Stimulated activated CD4-positive, alpha-beta T cell treated with anti-CD3 and anti-CD28 coated beads, TNF-alpha, amount 100 ng/mL, for 1 hour (primary cell): ENCODE measurements at places on chromosomes 5 and 9.
A peak's percentile ranks its signal among the peaks of the same experiment; 100 is the strongest.

GRCh38 chr5:98954392-98955028 is 25.7 kb upstream of the CHD1 start:
- no peak for DNase-seq

DNA sequence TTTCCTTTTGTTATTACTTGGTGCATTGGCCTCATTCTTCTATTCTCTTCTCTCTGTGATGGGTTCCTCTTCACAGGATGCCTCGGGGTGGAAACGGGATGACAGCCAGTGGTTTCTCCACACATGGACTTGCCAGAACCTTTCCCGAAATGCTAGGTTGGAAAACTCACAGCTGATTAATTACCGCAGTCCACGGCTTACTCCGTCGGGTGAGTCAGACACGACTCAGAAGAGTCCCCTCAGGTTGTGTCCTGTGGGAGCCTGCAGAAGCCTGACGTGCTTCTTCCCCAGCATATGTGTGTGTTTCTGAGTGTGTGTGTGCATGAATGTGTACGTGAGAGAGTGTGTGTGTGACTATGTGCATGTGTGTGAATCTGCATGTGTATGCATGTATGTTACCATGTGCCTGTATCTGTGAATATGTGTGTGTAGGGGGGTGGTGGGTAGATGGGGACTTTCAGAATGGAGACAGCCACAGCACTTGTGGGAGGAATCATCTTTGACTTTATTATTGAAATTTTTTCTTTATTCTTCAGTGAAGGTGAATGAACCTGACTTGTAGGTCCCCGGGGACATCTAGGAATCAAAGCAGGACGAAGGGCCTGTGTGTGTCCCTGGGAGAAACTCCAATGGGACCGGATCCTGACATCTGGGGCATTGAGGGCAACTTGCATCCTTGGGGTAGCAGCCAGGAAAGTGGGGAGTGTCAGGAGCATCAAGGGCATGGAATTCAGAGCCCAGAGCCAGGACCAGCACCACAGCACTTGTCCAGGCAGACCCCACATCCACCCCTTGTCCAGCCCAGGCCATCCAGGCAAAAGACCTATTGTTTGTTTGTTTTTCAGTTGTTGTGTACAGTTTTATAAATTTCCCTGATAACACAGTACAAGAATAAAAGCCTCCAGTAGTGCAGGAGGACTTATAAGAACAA is 21.9 kb upstream of the MED10 start:
- DNase-seq, result no peak

- DNase-seq, result no peak
Observed at GRCh38 chr5:2196416-2196815, 313.7 kb upstream of the IRX4 start.

DNA sequence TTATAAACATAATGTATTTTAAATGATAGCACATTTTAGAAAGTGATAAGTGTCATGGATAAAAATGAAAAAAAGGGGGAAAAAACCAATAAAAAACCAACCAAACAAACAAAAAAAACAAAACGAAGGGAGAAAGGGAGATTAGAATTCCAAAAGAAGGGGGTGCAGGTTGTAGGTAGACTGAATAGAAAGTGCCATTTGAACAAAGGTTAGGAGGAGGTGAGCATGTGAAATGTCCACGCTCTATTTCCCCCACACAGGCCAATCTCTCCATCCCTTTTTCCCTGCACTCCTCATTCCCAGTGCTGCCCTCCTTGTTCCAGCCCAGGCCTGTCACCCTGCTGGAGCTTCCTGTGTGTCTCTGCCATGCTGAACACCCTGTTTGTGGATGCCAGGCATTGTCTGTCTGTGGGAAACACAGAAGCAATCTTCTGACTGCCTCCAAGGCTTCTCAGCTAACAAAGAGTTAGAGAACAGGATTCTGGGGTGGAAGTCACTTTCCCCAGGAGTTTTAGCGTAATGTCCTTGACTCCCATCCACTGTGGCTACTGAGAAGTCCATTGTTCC is 138.8 kb downstream of the ADAMTS16 start:
- no peak for DNase-seq

DNA sequence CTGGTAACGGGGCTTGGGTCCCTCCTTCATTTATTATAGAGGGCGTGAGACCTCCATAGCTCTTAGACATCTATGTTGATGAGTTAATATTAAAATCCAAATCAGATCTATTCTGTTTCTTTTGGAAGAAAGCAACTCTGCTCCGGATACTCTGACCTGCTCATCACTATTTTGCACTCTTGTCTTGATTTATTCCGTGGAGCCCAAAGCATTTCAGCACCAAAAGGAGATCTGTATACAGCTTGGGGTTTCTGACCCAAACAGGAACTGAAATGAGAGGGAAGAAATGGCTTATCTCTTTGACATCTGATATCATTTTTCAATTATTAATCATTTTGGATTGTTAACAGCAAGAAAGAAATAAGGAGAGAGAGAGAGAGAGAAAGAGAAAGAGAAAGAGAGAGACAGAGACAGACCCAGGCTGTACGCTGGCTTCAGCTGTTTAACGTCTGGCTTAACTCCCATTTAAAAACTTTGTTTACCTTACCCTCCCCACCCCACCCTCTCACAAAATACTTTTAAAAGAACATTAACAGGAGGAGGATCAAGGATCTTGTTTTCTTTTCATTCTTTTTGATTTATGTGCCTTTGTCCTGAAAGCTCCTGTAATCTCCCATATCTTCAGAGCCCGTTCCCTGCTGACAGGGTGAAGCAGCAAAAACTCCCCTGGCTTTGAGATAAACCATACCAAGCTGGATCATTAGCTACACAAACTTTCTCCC is 231.4 kb upstream of the TUT7 start:
- DNase-seq, result no peak

GRCh38 chr5:151454166-151454565 is 6.8 kb downstream of the SLC36A1 start:
- DNase-seq, result no peak

DNA sequence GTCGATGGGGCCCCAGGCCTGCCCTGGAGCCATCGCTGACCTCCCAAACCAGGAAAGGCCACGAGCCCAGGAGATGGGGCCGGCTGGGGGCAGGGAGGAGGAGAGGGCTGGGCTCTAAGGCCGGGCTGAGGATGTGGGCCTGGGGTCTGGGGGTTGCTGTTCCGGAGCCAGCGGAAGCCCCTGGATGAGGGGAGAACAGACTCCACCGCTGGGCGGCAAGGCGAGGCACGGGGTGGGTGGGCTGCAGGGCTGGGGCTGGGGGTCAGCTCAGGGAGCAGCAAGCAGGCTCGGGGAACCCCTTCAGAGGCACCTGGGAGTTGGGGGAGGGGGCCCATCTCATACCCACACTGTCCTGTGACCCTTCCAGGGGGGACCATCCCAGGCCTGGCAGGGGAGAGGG is 11.7 kb downstream of the LCN12 start:
- DNase-seq, result no peak

DNA sequence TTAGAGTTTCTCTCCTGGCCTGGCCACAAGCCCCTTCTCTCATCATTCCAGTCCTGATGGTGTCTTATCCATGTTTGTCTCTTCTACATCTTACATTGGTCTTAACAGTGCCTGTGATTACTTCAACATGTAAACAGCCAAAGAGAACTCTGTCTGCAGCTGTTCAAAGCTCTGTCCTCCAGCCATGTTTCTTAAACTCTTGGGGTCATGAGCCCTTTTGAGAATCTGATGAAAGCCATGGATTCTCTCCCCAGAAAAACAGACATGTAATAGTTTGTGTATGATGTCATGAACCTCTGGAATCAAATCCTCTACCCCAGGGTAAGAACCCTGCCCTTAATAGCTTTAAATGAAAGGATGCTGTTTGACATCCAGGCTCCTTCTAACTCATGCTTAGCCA is 30.1 kb downstream of the MAMDC2 start:
- DNase-seq, result no peak

- no peak for DNase-seq
Observed at GRCh38 chr5:56565644-56566043, 249.7 kb upstream of the MAP3K1 start.

- DNase-seq, result no peak
Observed at GRCh38 chr5:142013734-142014521, 1.1 kb upstream of the GNPDA1 start.

DNA sequence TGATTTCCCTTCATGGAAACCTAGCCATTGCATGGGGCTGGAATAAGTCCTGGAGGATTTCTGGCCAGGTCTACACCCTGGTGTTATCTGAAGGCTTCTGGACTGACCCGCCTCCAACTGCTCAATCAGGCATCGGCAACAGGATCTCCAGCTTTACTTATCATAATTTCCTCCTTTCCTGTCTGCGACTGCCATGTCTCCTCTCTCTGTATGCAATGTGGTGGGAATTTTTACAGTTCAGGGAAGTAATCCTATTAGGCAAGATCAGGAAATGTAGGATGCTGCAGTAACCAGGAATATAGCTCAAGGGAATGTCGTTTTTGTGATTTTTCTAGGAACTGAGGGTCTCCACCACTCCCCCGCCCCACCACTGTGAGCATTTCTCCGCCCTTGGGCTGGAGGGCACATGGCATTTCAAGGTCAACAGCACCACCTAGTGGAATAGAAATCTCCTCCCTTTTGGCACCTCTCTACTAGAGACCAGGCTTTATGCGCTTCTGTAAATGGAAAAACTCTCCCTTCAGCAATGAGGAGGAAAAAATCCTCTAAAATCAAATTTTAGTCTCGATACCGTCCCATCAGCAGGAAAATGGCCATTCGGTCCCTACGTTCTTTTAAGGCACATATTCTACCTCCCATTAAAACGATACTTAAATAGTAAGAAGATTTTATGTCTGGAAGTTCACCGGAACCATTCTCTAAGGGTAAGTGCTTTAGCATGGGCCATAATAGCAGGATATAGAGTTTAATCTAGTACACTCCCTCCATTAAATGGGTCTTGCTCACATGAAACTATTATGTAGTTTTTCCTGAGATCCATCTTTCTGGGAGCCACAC is 93.0 kb downstream of the YTHDC2 start:
- DNase-seq, result no peak

GRCh38 chr9:93226819-93227218 is 42.9 kb downstream of the WNK2 start:
- DNase-seq, result no peak

DNA sequence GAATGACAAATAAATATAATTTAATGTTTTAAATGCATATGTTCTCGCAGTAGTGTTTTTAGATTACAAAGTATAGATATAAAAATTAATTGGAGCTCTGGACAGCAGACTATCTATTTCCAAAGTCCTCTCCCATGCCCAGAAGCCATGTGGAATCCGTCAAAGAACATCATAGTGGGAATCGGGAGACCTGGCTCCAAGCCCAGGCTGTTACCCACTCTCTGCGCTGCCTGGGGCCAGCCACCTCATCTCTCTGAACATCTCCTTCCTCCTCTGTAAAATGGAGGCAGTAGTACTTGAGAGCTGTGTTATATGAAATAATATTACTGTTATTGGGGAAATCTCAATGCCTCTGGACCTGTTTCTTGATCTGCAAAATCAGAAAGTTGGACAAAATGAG is 58.1 kb upstream of the SLC30A5 start:
- DNase-seq, result no peak

DNA sequence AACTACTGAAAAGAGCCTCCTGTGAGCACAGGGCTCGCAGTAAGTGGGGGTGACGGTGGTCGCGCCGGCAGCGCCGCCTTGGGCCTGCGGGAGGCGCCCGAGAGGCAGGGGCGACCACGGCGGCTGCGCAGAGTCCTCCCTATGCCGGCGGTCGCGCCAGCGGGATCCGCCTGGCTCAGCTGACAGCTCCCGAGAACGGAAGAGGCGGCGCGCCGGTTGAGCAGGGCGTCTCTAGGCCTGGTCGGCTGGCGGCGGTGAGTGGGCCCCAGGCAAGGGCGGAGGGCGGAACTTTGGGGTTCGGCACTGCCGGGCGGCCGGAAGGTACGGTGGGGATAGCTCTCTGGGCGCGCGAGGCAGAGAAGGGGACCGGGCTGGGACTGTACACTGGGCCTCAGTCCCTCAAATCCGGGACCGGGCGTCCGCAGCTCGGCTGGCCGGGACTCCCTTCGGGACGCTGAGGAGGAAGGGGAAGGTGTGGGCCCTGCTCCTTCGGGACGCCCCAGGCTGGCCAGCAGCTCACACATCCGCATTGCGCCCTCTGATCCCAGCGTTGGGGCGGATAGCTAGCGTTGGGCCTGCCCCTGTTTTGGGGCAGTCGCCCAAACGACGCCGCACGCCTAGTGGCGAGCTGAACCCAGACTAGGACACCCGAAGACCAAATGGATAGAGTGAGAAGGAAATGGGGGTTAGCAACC is at the start of gene RNF14:
RNF14 (plus strand) TSS at position 192 of the 695 bp plus-strand sequence. CDS start 4,484 bp downstream, outside the sequence.
- peak; percentile 85 for DNase-seq

GRCh38 chr5:156103155-156103885 is 223.6 kb upstream of the SGCD start:
- DNase-seq, result no peak

- DNase-seq, result no peak
Observed at GRCh38 chr9:8437259-8437658, 637.7 kb upstream of the DMAC1 start.
